Activated T-cell treated with anti-CD3 and anti-CD28 coated beads, Interleukin-2, amount 50 U/mL, for 4 hours (primary cell): ENCODE measurements at places on chromosomes 7 and 10. TPM values are rescaled to one million over a fixed set of nuclear protein-coding genes. Genes with fewer than 3 reads are reported as not detected.

Gene STOX1
- 0.94 TPM for total RNA-seq

Gene H2BK1
- total RNA-seq, result not detected

DNA sequence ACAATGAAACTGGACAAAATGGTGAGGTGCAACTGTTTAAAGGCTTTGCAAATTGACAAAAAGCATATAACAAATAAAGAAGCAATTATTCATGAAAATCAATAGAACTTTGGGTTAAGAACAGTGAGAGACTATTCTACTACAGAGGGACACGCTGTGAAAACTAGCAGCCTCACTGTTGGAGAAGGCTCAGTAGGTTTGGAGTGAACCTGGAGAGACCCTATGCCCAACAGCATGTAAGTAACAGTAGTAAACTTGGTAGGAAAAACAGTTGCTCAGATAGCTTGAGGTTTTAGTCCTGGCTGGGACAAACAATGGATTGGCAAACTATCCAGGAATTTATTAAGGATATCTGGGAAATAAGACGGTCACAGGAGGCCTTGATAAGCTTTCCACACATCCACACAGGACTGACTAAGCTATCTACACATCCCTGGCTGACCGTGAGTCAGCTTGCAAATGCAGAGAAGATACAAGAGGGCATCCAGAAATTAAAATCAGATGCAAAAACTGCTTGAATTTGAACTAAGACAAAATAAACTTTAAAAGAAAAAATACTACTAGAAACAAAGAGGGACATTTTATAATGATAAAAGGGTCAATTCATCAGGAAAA, 15.9 kb downstream of the FAM149B1 start:
- DNase-seq, result no peak

- no peak for DNase-seq
Measured at GRCh38 chr7:43803865-43804264, 45.4 kb downstream of the BLVRA start.

DNA sequence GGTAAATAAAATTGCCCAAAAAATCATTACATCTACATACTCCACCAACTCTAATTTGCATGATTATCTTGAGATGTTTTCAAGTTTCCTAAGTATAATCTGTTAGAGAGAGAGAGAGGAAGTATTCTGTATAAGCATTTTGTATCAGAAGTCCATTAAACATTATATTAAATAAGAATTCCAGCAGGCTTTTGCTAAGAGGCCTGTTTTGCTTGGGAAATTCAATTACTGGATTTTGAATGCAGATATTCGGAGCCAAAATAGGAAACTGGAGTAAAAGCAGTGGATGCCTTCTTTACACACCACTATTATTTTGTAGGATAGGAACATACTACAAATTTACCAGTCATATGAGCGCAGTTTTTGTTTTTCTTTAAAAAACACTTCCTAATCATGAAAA, 727.8 kb downstream of the CNTNAP2 start:
- no peak for DNase-seq
